H9 (cell line): ENCODE measurements at places on chromosomes 2 and 18. TPM values are rescaled to one million over a fixed set of nuclear protein-coding genes. Genes with fewer than 3 reads are reported as not detected.

- no peak for DNase-seq
Measured at GRCh38 chr2:160752475-160753330, 259.1 kb upstream of the RBMS1 start.

DNA sequence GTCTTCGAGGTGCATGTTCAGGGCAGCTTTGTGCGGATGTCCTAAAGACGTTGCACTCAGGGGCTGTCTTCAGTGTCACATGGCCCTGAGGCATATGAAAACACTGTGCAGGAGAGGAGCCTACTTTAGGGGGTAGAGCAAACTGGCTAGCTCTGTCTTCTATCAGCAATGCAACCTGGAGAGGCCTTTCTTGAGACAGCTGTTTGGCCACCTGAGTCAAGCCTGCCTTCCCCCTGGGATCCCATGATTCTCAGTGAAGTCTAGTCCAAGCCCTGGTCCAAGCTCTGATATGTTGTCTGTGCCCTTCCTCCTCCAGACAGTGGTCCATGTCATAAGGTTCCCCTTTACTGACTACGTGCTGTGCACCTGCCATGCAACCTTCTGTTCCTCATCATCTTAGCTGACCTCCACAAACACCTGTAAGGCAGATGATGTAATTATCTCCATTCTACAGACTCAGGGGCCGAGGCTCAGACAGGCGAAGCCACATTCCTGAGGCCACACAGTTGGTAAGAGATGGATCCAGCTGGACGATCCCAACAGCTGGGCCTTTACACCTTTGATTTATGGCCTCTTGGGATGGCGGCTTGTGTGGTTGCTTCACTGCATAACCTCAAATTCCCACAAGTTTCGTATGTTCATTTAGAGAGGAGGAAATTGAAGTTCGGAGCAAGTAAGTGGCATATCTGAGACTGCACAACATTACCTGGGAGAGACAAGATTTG is 109.9 kb downstream of the COPS8 start:
- DNase-seq, result no peak

GRCh38 chr2:60959501-60959900 is 58.0 kb upstream of the PEX13 start:
- DNase-seq, result no peak

The ZNF385B gene
- 2.1 and 3.0 TPM in 2 replicates for total RNA-seq

DNA sequence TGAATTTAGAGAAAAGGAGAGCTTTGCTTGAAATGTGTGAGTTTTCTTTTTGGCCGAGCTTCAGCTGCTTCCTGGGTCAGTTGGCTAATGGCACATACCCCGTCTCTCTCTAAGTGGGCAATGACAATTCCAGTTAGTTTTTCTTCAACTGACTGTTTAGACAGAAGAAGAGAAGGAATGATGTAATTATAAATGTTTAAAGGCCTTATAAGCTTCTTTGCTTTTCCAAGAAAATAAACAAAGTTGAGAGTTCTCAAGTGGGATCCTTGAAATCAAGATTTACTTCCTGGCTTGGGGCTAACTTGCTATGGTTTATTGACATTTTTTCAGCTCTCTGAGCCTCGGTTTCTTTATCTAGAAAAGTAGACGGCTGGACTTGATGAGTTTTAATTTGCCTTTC is 794.9 kb upstream of the ACVR2A start:
- DNase-seq, result no peak

GRCh38 chr2:1595274-1595673 is 149.0 kb downstream of the PXDN start:
- peak; percentile 15 for DNase-seq

The NXPH2 gene
- 1.3 and 1.8 TPM in 2 replicates for total RNA-seq

The MEP1B gene
- total RNA-seq, result not detected in 2 replicates

The IL18RAP gene
- total RNA-seq, result not detected in 2 replicates

The GCG gene
- not detected in 2 replicates for total RNA-seq

- DNase-seq, result no peak
Measured at GRCh38 chr18:28974504-28974903, 797.6 kb upstream of the CDH2 start.

DNA sequence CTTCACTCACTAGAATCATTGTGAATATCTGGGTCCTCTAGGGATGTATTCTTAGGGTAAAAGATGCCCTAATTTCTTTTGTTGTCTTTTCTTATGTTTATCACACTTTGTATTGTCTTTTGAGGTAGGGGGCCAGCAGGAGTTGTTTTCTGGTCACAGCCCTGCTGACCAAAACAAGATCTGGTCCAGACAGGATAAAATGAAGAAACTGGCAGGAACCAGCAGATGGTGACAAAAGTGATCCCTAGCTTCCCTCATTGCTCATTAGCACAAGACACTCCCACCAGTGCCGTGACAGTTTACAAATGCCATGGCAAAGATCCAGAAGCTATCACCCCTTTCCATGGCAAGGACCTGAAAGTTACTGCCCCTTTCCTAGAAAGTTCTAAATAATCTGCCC is 81.7 kb upstream of the CCDC85A start:
- no peak for DNase-seq

- DNase-seq, result peak; percentile 57
Measured at GRCh38 chr2:28527196-28527595, 31.3 kb downstream of the PLB1 start.

The C2orf76 gene
- 5.7 and 7.7 TPM in 2 replicates for total RNA-seq

GRCh38 chr2:240990726-240991377 is 7.6 kb upstream of the SNED1 start:
- DNase-seq, result no peak

DNA sequence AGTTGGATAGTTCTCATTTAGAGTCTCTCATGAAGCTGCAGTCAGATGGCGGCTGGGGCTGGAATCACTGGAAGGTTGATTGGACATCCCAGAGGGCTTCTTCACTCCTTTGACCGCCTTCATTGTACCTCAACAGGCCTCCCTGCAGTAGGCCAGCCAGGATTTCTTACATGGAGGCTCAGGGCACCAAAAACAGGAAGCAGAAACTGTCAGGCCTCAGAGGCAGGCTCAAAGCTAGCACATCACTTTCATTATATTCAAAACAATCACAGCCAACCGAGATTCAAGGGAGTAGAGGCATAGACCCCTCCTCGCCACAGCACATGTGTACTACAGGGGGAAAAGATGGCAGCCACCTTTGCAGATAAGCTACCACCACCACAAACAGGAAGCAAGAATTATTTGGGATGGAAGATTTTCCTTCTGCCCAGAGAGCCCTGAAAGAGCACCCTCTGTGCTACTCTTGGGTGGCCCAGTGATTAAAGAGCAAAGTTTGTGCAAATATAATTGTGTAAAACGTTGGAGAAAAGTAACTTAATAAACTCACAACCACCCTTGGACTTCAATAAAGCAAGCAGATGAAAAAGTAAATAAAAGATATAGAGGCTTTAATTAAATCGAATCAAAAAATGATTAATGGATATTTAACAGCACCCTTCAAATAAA is 155.3 kb downstream of the GFPT1 start:
- no peak for DNase-seq
